ENCODE measurements at places on chromosomes 5 and 9.

GRCh38 chr9:81620002-81620390 lies 69.4 kb downstream of the TLE1 start:
- DNase-seq, result no peak

DNA sequence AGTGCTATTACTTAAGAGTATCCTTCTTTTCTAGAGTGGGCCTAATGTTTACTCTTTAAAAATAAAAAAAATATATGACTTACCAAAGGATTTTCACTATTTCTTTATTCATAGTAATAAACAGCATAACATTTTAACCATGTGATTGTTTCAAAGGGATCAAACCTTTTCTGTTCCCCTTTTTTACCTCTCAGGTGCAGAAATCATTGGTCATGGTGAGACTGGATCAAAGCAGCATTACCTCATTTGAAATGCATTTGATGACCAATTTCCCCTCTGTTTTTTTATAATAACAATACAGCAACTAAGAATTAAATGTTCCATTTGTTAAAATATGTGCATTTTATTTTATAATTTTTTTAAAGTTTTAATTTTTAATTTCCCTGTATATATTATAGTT lies 598.0 kb upstream of the RGMB start:
- no peak for DNase-seq

DNA sequence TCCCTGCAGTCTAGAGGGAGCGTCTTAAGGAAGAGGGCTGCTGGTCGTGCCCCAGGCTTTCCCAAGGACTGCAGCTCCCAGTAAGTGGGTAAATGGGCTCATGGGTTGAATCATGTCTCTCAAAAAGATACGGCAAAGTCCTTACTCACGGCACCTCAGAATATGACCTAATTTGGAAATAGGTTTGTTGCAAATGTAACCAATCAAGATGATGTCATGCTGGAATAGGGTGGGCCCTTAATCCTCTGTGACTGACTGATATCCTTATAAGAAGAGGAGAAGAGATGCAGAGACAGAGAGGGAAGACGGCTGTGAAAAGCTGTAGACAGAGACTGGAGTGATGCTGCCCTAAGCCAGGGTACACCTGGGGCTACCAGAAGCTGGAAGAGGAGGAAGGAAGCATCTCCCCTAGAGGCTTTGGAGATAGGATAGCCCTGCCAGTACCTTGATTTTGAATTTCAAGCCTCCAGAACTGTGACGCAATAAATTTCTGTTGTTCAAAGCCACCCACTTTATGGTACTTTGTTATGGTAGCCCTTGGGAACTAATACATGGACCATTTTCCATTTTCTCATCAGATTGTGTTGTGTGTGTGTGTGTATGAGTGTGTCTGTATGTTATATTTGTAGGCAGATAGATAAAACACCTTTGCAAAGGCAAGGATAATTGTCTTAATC lies 15.0 kb downstream of the GALNT10 start:
- no peak for DNase-seq

DNA sequence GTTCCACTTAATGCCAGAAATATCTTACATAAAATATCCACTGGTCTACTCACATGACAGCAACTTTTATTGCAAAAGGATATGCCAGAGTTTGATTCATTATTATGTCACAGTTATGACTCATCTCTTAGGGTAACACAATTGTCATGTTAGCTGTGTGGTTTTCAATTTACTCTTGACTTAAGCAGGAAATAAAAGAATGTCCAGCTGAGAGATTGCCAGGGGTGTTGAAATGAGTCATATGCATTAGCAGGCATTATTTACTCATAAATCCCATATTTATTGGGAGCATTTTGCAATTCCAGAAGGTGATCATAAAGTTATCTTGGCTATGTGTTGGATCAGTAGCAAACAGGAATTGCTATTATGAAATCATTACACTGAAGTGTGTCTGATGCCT lies 1164.6 kb upstream of the CDH18 start:
- no peak for DNase-seq

GRCh38 chr5:6788956-6789649 lies 75.9 kb downstream of the TENT4A start:
- no peak for DNase-seq

Measured in activated T-helper 2 cell treated with anti-CD3 and anti-CD28 coated beads, Interferon-gamma antibody, Interleukin-2, Interleukin-4, amounts not matched to agents 10 μg/mL and 5 μg/mL and 100 μg/mL, durations not matched to agents 14 hours and 24 hours and 36 hours (primary cell).